Vagina (tissue), 2 donors: ENCODE measurements at places on chromosomes 4 and X. TPM values are rescaled to one million over a fixed set of nuclear protein-coding genes. Genes with fewer than 3 reads are reported as not detected.

The SLIT2 gene
- 29.2 TPM for total RNA-seq

DNA sequence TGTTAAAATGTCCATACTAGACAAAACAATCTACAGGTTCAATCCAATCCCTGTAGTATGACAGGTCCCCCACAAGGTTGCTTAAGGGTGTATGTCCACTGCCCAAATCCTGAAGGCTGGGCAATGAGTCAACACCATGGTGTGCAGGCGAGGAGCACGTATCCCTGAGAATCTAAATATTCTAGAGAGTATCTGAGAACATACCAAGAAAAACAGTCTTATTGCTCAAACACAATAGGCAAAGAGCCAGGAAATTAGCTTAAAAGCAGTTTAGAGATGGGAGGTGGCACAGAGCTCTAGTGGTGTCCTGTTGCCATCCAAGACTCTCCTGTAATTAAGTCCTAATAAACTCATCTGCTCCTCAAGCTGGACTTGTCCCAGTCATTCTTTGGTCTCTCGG lies 37.0 kb downstream of the RCHY1 start:
- H3K4me3 ChIP-seq, result no peak overlapping the region
- no peak for DNase-seq
- no peaks in the 10 kb centered on the region for H3K36me3 ChIP-seq
- no peaks in the 10 kb centered on the region for H3K27me3 ChIP-seq

GRCh38 chr4:38677441-38677840 lies 13.4 kb downstream of the KLF3 start:
- no peak overlapping the region for H3K4me3 ChIP-seq
- H3K27ac ChIP-seq, result peak overlapping the region; percentile 98
- no peaks in the 10 kb centered on the region for H3K36me3 ChIP-seq

- no peaks in the 10 kb centered on the region for H3K4me1 ChIP-seq
- no peak overlapping the region for H3K4me3 ChIP-seq
- no peak for DNase-seq
- no peaks in the 10 kb centered on the region for H3K36me3 ChIP-seq
These were observed 76.9 kb upstream of the AFAP1 start for GRCh38 chr4:8016527-8016926.

- H3K36me3 ChIP-seq, result no peaks in the 10 kb centered on the region
- DNase-seq, result no peak
- H3K27me3 ChIP-seq, result no peaks in the 10 kb centered on the region
- no peaks in the 10 kb centered on the region for H3K4me1 ChIP-seq
- H3K4me3 ChIP-seq, result no peak overlapping the region
These were observed 2320.1 kb downstream of the ARAP2 start for GRCh38 chr4:33924239-33924638.

The CITED1 gene
- total RNA-seq, result 2.7 TPM

- H3K36me3 ChIP-seq, result no peaks in the 10 kb centered on the region
- H3K27me3 ChIP-seq, result no peaks in the 10 kb centered on the region
- no peak overlapping the region for H3K27ac ChIP-seq
These were observed 86.5 kb downstream of the MAGED4 start for GRCh38 chrX:52271206-52271605.

GRCh38 chr4:54571293-54572151 lies 86.2 kb upstream of the KIT start:
- H3K4me3 ChIP-seq, result no peak overlapping the region
- no peak overlapping the region for H3K27ac ChIP-seq
- no peaks in the 10 kb centered on the region for H3K36me3 ChIP-seq
- H3K4me1 ChIP-seq, result no peaks in the 10 kb centered on the region
- H3K27me3 ChIP-seq, result no peaks in the 10 kb centered on the region

- no peak overlapping the region for H3K27ac ChIP-seq
- H3K36me3 ChIP-seq, result no peaks in the 10 kb centered on the region
- H3K4me3 ChIP-seq, result no peak overlapping the region
- H3K27me3 ChIP-seq, result no peaks in the 10 kb centered on the region
- H3K4me1 ChIP-seq, result no peaks in the 10 kb centered on the region
These were observed 214.8 kb downstream of the SLC4A4 start for GRCh38 chr4:71553605-71554004.

DNA sequence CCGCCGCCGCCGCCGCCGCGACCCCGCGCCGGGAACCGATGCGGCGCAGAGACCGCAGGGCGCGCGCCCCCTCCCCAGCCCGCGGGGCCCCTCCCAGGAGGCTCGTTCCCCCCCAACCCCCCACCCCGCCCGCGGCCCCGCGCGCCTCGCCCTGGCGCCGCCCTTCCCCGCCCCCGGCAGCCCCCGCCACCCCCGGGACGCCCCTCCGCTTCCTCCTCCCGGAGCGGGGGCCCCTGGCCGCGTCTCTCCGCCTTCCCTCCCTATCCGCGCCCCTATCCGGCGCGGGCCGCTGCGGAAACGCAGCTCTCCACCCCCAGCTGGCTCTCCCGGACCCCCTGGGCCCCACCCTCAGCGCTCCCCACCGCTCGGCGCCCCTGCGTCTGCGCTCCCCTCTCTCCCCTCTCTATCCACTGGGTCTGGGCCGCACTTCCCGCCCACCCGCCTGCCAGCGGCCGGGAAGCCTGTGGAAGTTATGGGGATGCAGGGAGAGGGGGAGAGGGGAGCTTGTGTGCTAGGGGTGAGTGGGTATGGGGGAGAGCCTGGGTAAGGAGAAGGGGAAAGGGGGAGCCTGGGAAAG lies at the start of gene TMEM271:
TMEM271 (minus strand) TSS at position 51 of the 577 bp plus-strand sequence. CDS start 233 bp downstream, outside the sequence.
- H3K4me1 ChIP-seq, result peaks cover 9% of the 10 kb centered on the region
- H3K27me3 ChIP-seq, result peaks cover 7% of the 10 kb centered on the region
- H3K27ac ChIP-seq, result no peak within 1 kb of the TSS
- no peak for DNase-seq
